ENCODE measurements at places on chromosomes 1 and 21. TPM values are rescaled to one million over a fixed set of nuclear protein-coding genes. Genes with fewer than 3 reads are reported as not detected.

DNA sequence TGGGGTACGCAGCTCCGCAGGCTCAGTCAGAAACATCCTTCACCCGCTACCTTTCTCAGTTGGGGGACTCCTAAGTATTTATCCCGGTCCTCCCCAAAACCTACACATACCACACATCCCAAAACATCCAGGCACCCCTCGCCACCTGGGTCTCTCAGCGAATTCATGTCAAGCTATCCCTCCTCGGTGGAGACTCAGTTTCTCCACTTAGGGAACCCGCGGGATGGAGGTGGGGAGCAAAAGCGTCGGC, 1.3 kb upstream of the ZBTB7B start:
- DNase-seq, result no peak

GRCh38 chr1:218351391-218352074, 6.4 kb downstream of the TGFB2 start:
- no peak for DNase-seq

DNA sequence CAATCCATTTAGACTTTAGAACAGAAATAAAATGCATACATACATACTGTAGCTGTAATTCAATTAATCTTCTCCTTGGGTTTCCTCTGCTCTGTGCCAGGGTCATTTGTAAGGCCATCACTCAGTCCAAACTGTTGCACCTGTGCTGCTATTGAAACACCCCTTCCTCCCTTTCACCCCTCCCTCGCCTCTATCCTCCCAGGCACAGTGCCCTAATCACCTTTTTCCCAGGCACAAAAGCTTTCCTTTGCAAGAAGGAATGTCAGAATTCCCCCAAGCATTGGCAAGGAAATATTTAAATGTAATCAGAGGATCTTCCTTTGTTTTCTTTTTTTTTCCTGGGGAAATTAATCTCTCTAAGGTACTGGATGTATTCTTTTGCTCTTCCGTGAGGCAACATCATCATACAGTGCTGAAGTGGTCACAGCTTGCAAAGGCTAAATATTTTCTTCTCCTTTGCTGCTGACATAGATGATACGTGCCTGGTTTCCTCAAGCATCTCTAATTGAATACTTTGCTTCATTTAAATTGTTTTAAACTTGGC, 339.3 kb upstream of the NR5A2 start:
- DNase-seq, result no peak

DNA sequence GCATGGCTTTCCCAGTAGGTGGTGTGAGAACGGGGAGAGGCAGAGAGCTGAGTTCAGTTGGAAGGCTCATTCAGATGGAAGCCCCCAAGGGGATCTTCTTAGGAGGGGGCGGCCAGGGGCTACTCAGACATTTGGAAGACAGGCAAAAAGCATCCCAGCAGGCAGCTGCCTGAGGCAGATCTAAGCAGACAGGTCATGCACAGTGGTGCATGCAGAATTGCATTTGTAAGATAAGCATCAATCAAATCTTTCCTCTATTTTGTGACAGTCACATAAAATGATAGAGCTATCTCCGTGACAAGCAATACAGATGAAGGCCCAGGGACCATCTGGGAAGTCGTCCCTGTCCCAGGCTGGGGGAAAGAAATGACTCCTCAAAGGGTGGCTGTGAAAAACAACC, 3.8 kb downstream of the RAB3B start:
- DNase-seq, result no peak

GRCh38 chr1:11595285-11595684, 58.9 kb downstream of the FBXO2 start:
- DNase-seq, result no peak

DNA sequence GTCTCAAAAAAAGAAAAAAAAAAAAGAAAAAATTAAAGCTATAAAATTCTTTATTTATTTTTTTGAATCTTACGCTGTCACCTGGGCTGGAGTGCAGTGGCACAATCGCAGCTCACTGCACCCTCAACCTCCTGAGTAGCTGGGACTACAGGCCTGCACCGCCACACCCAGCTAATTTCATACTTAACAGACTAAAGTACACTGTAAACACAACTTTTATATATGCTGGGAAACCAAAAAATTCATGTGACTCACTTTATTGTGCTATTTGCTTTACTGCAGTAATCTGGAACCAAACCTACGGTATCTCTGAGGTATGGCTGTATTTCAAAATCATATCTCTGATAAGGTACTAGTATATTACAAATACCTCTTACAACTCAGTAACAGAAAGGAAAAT, 40.3 kb downstream of the HSF2BP start:
- no peak for DNase-seq

GRCh38 chr1:162927421-162927820, 66.4 kb upstream of the CCDC190 start:
- no peak for DNase-seq

DNA sequence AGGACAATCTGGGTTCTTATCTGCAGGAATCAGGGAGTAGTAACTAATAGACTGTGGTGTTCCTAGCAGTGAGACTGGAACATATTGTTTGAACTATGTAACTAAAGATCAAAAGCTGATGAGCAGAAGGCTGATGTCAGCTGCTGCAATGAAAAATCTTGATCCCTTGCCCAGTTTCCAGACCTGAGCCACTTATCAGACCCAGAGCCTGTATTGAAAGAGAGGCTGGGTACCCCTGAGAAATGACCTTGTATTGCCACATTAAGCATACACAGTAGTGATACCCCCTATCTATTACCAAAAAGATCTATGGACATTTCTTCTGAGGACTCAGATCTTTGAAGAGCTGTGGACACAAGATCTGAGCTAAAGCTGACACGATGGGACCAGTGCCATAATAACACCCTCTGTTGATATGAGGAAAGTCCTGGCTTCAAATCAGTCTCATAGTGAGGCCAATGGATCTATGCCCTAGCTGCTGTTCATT, 178.0 kb upstream of the GALNT2 start:
- DNase-seq, result no peak

Gene GPR89B
- 24.1 TPM for total RNA-seq

Gene CXADR
- total RNA-seq, result 0.16 TPM

Gene TRMT13
- 22.3 TPM for total RNA-seq

Gene LORICRIN
- total RNA-seq, result not detected

Gene C4BPB
- 0.91 TPM for total RNA-seq

All from activated CD8-positive, alpha-beta memory T cell treated with anti-CD3 and anti-CD28 coated beads, Interleukin-2, amount 10 ng/mL, durations not matched to agents 7 days and 5 days (primary cell).